ENCODE measurements at places on chromosomes 1 and 21.

DNA sequence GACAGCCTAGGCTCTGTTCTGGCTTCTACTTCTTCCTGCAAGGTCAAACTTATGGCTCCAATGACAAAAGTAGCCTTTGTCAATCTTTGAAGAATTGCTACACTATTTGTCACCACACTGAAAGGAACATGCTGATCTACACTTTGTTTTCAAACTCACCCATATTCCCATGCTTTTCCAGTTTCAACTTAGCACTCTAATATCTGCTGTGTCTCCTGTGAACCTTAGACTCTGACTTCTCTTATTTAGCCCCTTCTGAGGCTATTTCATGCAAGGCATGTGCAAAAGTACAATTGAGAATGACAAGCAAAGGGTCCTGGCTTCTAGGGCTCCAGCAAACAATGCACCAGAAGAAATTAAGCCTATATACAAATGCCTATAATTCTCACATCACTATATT is 374.9 kb downstream of the VAV3 start:
- DNase-seq, result no peak

DNA sequence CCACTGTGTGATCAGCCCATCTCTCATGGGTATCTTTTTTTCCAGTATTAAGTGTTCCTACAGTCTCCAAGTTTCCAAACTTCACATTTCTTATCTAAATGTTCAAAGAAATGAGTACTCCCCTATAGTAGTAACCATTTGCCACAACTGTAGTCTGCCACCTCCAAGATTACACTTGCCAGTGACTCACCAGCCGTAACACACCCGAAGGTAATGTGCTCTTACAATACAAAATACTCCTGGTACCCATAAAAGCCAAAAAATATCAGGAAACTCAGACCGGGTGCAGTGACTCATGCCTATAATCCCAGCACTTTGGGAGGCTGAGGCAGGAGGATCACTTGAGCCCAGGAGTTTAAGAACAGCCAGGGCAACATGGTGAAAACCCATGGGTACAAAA is 20.5 kb upstream of the ZNF496 start:
- DNase-seq, result no peak

DNA sequence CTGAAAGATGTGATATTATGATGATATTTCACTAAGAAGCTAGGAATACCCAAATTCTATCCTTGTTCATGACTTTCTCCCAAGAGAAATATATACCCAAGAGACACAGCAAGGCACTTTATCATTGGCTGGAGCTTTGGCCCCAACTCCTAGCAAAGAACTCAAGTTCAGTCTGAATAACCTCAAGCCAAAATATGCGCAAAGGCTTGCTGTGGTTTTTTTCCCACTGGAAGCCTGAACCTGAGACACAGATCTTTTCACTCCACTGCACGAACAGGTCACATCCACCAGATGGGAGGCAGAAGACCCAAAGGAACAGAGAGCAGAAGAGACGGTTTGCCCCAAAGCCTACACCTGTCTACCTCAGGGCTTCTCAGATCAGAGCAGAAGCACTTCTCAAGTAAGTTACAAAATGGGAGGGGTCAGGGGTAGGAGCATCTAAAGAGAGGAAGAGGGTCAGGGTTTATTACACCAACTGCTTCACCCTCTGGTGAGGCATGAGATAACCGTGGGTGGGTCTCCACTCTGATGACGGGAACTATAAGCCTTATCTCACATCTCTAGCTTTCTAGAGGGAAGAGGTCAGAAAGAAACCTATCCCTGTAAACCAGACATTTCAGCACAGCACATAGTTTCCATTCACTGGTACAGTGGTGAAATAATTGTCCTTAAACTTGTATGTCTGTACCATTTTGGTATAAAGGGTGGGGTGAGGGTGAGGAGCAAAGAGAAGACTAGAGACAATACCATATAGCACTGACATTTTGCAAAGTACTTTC is 17.1 kb upstream of the CDC42BPA start:
- DNase-seq, result no peak

- peak; percentile 71 for DNase-seq
Measured at GRCh38 chr21:42021371-42022090, 11.4 kb upstream of the ZBTB21 start.

- no peak for DNase-seq
Measured at GRCh38 chr1:22218618-22219250, 75.8 kb upstream of the WNT4 start.

DNA sequence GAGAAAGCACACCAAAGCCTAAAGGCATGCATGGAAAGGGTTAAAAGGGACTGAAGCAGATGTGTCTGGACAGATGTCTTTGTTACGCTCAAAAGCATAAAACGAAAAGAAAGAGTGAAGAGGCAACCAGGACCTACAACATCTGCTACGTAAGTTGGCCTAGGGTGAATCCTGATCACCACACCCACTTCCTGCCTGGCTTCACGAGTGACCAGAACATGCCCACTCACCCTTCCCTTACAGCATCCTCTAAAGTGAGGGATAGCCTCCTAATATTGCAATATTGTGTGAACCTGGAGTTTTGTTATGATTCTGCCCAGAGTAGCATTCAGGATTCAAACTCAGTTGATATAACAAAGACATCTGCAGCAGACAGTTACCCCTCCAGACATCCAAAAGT is 10.6 kb upstream of the OLIG2 start:
- no peak for DNase-seq

DNA sequence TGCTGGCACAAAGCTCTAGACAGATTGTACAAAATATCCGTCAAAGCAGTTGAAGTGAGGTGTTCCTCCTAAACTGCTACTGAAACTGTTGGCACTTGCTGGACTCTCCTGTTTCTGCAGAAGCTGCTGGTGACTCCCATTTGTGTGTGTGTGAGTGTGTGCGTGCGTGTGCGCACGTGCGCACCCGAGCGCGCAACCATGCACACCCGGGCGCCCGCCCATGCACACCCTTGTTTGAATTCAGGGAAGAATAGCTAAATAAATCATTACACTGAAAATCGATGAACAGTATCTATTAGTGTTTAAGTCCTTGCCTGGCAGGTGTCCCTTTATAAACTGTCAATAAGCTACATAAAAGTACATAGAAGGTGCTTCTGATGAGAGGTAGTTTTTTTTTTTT is 156.4 kb upstream of the B3GALT2 start:
- no peak for DNase-seq

GRCh38 chr1:245225322-245226202 is 70.8 kb downstream of the KIF26B start:
- DNase-seq, result peak; percentile 43

GRCh38 chr1:118751166-118751565 is 237.0 kb downstream of the TBX15 start:
- no peak for DNase-seq

DNA sequence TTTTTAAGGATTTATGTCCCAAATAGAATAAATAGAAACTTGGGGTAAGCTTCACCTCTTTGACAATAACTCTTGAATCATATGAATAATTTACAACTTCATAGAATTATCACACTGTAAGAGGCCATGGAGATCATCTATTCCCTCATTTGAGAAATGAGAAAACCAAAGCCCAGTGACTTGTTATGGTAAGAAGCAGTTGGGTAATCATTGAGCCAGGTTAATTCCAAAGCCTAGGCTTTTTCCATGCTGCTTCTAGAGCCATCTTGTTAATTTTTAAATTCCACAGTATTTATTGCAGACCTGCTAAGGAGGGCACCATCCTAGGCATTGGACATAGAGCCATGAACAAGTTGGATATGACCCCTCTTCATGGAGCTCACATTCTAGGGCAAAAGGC is 160.5 kb downstream of the CDC7 start:
- no peak for DNase-seq

DNA sequence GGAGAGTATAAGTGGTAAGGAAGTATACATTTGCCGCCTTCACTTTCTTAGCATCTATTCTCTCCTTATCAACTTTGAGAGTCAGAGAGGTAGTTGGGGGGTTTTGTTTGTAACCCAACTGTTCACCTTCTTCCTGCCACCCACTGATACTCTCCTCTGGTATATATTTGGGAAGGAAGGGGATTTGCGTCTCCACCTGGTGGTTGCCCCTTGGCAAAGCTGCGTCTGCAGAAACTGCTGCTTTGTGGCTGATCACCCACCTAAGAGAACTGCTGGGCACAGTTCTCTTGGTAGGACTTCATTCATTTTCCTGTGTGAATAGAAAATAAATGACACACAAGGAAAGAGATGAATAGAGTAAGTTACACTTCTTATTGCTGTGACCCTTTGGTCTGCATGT is 87.0 kb downstream of the SYT14 start:
- peak; percentile 50 for DNase-seq

Measured in iPS-NIHi11 (cell line).